Thymus (tissue), 14 donors: ENCODE measurements at places on chromosomes 7 and 10. TPM values are rescaled to one million over a fixed set of nuclear protein-coding genes. Genes with fewer than 3 reads are reported as not detected.

- no peak for DNase-seq
Measured at GRCh38 chr7:75638594-75639070, 100.1 kb downstream of the HIP1 start.

- DNase-seq, result no peak
Measured at GRCh38 chr10:59434463-59435321, 72.3 kb upstream of the FAM13C start.

- no peak for DNase-seq
Measured at GRCh38 chr7:12357508-12357907, 46.2 kb downstream of the VWDE start.

- no peak for DNase-seq
Measured at GRCh38 chr7:35677582-35678356, 17.2 kb downstream of the HERPUD2 start.

DNA sequence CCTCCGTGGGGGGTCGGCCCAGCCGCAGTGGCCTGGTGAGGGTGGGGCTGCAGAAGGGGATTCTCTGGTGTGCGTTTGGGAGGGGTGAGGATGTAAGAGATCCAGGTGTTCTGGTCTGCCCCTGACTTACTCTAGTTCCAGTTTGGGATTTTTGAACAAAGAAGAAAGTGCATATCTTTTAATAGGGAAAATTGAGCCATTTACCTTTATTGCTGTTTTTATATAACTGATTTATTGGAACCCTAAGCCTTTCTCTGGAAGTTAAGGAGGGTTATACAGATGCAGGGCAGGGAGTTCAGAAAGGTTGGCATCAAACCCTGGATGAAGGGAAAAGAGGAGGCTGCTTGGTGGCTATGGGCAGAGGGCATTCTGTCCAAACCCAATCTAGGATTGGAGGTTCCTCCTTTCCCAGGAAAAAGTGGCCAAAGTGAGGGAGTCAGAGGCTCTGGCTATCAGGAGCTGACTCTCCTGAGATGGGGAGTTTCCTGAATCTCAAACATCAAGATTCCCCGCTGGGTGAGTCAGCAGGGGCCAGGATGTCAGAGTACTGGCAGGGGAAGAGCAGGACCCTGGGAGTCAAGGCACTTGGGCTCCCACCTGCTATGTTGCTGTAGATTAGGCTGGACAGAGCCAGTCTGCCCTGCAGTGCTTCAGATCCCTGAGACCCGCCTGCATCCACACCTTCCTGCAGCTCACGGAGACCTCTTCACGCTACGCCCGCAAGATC, 67.5 kb downstream of the CLIP2 start:
- DNase-seq, result no peak

- DNase-seq, result no peak
Measured at GRCh38 chr7:118306771-118307170, 82.3 kb downstream of the ANKRD7 start.

- no peak for DNase-seq
Measured at GRCh38 chr7:157773361-157773760, 436.6 kb downstream of the DNAJB6 start.

DNA sequence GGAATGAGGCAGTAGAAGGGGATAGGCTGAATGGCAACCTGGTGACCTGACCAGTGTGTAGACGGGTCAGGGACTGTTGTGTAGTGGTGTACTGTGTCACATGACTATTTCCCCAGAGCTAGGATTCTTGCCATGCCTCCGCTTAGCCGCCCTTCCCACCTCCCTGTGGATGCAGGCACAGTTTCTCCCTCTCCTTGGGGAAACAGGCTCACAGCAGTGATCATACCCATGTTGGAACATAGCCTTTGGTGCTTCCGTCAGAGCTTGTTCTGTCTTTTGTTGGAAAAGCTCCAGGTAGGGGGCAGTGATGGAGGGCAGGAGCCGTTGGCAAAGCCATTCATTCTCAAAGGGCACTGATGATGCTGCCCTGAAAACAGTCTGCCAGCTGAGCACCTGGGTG, 44.3 kb downstream of the OGDH start:
- DNase-seq, result no peak

DNA sequence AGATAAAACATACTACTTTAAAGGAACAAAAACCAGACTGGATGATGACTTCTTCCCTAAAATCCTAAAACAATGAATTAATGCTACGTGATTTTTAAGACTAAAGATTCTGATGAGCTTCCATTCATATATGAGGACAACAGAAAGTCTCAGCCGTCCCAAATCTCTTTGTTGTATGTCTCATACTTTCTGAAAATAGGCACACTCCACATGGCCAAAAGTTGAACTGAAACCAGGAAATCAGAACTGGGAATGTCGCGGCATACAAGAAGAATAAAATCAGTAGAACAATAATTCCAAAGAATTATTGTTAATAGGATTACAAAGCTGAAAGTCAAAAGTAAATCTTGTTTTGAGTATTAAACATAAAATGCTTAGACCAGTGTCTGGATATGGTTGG, 195.4 kb upstream of the GHITM start:
- no peak for DNase-seq

DNA sequence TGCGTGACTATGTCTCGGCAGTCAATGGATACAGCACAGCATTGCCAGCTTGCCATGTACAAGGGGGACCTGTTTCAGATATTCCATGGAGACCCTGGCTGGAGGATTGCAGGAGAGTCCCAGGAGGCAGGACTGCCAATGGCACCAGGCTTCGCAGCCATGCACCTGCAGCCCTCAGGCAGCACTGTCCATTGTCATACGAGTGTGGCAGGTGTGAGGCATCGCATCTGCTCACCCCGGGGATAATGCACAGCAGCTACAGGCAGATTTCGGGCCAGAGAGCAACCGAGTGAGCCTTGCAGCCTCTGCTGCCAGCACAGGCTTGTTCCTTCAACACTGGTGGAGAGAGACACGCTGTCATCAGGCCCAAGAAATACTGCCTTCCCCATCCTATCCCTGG, 415.1 kb downstream of the PAXIP1 start:
- DNase-seq, result no peak

DNA sequence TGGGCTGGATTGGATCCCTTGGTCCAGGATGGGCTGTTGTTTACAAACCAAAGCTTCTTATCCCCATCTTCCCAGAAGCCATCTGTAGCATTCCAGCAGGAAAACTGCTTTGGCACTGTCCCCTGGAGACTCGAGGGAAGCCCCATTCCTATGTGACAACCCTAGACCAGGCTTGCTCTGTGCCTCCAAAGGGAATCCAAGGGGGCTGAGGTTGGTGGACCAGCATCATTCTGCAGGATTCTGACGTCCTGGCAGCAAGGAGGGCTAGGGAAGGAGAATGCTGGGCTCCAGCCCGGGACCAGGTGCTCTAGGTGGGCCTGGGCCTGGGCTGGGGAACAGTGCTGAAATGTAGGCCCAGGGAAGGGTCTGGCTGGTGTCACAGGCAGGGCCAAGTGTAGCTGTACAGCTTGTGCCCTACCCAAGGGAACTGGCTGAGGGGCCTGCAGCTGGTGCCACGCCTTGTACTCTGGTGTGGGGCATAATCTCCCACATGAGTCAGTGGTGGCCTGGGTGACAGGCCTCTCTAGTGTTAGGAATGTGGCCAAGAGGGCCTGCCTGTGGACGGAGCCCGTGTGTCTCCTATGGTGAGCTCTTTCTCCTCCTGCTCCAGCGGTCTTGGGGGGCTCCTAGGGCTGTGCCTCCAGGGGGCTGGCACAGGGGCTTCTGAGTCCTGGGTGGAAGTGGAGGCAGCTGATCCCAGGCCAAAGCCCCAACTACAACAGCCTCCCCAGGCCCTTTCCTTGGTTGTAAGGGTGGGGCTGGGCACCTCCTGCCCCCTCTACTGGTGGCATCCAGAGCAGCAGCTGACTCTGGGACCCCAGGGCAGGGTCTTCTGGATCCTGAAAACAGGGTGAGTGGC, 25.2 kb downstream of the TRIM8 start:
- no peak for DNase-seq

The ADK gene
- 33.2 TPM for total RNA-seq

The STEAP1B gene
- total RNA-seq, result 1.4 TPM

The SPAM1 gene
- total RNA-seq, result not detected

The PSD gene
- 4.6 TPM for total RNA-seq
